ENCODE measurements at places on chromosomes 2 and 18.

DNA sequence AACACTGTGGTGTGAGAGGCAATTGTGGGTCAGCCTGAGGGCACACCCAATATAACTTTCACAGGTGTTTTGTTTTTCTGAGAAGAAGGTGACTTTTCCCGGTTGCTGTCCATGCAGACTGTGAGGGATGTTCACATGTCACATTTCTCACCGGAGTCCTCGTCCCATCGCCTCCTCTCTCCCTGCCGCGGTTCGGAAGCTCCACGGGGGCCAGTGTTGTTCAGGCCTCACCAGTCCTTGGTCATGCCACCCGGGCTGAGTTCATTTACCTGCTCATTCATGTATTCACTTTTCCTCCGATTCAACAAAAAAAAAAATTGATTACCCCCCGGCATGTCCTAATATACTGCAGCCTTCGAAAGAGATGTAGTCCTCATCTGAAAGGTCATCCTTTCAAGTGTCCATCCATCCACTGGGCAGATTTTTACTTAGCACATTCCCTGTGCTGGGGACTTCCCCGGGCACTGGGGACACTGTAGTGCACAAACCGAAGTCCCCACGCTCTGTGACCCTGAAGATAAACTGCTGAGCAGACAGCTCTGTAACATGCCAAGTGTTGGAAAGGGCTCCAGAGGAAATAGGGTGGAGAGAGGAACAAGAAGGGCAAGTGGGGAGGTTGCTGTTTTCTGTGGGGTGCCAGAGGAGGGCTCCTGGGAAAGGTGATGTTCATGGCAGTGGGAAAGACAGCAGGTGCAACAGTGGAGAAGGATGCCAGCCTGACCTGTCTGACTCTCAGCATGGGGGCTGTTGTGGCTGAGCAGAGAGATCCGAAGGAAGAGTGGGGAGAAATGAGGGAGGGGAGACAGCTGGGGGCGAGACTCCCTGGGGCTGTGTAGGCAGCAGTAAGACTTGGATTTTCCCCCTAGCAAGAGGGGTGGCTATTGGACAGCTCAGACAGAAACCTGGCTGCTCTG, 22.4 kb downstream of the LRRFIP1 start:
- DNase-seq: no peak

DNA sequence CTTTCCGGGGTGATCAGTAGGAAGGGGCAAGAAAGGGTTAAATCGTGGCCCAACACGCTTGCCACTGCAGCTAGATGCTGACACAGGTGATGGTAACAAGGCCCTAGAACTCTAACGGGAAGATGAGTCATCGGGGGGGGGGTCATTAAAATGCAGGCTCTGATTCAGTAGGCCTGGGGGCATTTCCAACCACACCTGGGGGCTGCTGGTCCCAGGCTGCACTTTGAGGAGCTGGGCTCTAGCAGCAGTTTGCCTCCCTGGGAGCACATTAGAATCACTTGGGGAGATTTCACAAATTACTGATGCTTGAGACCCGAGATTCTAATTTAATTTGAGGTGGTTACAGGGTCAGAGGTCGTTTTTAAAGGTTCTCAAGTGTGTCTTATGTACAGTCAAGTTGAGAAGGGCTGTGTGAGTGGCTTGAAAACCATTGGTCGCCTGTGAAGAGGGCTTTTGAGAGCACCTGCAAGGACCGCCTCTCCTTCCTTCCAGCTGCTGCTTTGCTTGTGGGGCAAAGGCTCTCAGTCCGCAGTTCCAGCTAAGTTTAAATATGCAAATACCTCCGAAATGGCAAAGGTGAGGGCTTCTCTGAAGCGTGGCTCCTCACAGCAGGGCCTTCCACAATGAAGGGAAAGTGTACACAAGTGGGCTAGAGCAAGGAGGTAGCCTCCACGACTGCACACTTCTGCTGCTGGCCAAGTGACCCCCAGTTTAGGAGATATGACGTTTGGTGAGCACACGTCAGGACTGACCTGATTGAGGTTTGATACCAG, 128.0 kb upstream of the MSH6 start:
- no peak for DNase-seq

- no peak for DNase-seq
Observed at GRCh38 chr18:70190529-70190928, 15.0 kb downstream of the RTTN start.

- peak; percentile 90 for DNase-seq
Observed at GRCh38 chr2:152319822-152320570, 15.0 kb upstream of the FMNL2 start.

GRCh38 chr2:127066942-127067341, 40.0 kb downstream of the BIN1 start:
- peak; percentile 81 for DNase-seq

DNA sequence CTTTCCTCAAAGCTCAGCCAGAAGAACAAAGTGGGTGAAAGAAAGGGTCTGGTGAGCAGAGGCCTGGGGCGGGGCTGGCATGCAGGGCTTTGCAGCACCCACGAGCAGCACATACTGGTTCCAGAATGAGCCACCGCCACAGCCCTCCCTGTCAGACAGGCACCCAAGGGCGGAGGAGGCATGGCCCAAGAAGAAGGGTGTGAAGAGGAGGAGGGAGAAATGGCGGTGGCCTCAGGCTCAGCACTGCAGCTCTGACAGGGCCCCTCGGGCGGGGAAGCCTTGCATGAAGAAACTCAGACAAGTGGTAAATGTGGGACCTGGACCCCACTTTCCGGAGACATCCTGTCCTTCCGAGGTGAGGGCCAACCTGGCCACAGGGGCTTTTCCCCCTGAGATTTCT, 15.7 kb downstream of the FAM228A start:
- no peak for DNase-seq
